ENCODE measurements at places on chromosomes 1 and 21. TPM values are rescaled to one million over a fixed set of nuclear protein-coding genes. Genes with fewer than 3 reads are reported as not detected.

GRCh38 chr1:51719146-51719545, 102.3 kb downstream of the OSBPL9 start:
- no peak overlapping the region for H3K4me3 ChIP-seq
- H3K27me3 ChIP-seq, result no peaks in the 10 kb centered on the region
- H3K27ac ChIP-seq, result no peak overlapping the region

DNA sequence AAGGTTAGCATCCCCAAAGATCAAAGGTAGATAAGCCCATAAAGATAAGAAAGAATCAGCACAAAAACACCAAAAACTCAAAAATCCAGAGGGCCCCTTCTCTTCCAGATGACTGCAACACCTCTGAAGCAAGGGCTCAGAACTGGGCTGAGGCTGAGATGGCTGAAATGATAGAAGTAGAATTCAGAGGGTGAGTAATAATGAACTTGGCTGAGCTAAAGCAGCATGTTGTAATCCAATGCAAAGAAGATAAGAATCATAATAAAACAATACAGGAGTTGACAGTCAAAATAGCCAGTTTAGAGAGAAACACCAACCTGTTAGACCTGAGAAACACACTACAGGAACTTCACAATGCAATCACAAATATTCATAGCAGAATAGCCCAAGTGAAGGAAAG, 406.9 kb upstream of the CXADR start:
- H3K27me3 ChIP-seq, result no peaks in the 10 kb centered on the region
- no peak overlapping the region for H3K27ac ChIP-seq
- H3K4me3 ChIP-seq, result no peak overlapping the region
- H3K4me1 ChIP-seq, result peaks cover 11% of the 10 kb centered on the region
- no peak for DNase-seq

- H3K36me3 ChIP-seq, result no peaks in the 10 kb centered on the region
- H3K4me1 ChIP-seq, result no peaks in the 10 kb centered on the region
- no peak overlapping the region for H3K27ac ChIP-seq
- DNase-seq, result no peak
- no peak overlapping the region for H3K4me3 ChIP-seq
Measured at GRCh38 chr1:209512821-209513220, 70.7 kb upstream of the CAMK1G start.

- peaks cover 65% of the 10 kb centered on the region for H3K4me1 ChIP-seq
- H3K27ac ChIP-seq, result no peak overlapping the region
Measured at GRCh38 chr1:181140891-181141290, 52.4 kb downstream of the IER5 start.

ELAPOR1 gene
- 0.45 TPM for total RNA-seq
